ENCODE measurements at places on chromosomes 1 and 21.

DNA sequence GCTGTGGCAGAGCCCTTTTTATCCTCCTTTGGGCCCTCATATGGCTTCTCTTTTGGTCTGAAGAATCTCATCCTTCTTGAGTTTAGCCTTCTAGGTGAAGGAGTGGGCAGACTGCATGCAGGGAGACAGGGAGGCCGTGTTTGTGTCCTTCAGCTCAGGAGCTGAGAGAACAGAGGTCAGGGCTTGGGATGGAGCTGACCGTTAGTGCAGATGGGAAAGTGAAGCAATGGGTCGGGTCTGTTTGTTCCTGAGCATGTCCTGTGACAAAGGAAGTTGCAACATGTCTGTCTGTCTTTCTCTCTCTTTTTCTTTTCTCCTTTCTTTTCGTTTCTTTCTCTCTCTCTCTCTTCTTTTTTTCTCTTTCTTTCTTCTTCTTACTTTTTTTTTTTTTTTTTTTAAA, 14.9 kb downstream of the MAPKAPK2 start:
- DNase-seq, result no peak

GRCh38 chr1:195591917-195592672, 1016.1 kb downstream of the KCNT2 start:
- DNase-seq, result no peak

DNA sequence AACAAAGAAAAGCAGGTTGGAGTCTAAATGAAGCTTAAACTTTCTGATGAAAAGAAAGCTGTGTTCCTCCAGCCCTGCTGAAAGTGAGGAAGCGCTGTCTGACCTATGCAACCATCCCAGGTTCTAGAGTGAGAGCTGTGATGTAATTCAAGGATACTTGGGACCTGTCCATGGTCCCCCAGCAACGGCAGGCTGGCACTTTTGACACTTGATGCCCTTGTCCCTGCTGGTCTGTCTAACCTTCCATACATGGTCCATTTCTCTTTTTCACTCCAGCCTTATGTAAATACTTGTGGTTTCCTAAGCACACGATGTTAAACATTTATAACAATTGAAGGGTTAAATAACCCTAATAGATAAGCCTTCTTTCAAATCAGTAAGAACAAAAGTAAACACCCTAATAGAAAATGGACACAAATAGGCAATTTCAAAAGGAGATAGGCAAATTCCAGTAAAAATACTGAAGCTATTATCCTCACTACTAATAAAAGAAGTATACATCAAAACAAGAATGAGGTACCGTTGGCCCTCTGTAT, 17.7 kb upstream of the KDM4A start:
- no peak for DNase-seq

- no peak for DNase-seq
Observed at GRCh38 chr21:45724994-45725843, 81.7 kb downstream of the PCBP3 start.

DNA sequence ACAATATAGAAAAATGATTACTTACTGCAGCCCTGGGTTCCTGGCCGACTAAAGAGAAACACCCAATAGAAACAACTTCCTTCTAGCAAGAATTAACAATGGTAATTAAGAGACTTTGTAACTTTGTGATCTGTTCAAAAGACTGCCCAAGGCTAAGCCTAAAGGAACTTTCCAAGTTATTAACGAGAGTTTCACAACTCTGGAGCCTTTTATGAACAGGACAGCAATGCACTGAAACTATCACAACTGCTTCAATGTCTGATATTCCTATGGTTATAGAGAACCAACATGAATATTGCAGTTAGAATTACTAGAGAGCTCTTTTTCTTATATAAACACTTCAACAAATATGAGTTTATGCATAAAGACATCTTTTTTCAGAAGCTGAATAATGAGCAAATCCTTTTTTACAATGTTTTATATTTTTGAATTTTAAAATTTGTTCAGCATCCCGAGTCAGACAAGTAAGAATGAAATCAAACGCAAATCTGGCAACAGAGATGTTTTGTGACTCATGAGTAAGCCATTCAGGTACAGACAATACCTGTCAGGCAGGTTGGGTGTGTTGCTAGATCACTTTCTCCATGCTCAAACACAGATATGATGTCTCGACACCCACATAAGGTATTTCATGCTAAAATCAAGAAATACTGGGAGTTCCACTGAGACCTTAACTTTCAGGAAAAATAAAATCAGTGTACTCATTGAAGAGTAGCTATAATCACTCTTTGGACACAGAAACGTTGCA, 22.2 kb upstream of the KCNJ15 start:
- no peak for DNase-seq

GRCh38 chr1:48572646-48573258, 100.7 kb upstream of the SPATA6 start:
- DNase-seq, result no peak

- no peak for DNase-seq
Observed at GRCh38 chr1:48738356-48738755, 38.3 kb downstream of the BEND5 start.

- DNase-seq, result no peak
Observed at GRCh38 chr1:94401206-94401605, 17.0 kb upstream of the ABCD3 start.

GRCh38 chr1:167429612-167430011, 88.7 kb downstream of the CD247 start:
- DNase-seq, result no peak

GRCh38 chr21:36693489-36694030, 5.4 kb upstream of the SIM2 start:
- no peak for DNase-seq

GRCh38 chr1:8595941-8596340, 221.5 kb downstream of the RERE start:
- no peak for DNase-seq

DNA sequence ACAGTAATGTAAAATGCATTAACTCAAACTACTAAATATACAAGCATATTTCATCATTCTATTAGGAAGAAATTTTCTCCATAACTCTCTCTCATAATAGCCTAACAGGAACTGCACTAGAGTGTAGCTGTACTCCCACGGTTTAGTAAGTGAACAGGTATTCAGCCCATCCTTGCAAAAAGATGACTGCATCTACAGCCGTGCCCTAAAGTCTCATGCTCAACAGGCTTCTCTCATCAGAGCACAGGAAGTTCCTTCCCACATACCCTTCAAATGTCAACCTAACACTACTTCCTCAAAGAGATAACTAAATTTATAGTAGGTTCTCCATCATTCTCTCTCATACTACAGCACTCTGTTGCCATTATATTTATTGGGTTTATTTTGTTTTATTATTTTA, 251.6 kb downstream of the AKT3 start:
- no peak for DNase-seq

DNA sequence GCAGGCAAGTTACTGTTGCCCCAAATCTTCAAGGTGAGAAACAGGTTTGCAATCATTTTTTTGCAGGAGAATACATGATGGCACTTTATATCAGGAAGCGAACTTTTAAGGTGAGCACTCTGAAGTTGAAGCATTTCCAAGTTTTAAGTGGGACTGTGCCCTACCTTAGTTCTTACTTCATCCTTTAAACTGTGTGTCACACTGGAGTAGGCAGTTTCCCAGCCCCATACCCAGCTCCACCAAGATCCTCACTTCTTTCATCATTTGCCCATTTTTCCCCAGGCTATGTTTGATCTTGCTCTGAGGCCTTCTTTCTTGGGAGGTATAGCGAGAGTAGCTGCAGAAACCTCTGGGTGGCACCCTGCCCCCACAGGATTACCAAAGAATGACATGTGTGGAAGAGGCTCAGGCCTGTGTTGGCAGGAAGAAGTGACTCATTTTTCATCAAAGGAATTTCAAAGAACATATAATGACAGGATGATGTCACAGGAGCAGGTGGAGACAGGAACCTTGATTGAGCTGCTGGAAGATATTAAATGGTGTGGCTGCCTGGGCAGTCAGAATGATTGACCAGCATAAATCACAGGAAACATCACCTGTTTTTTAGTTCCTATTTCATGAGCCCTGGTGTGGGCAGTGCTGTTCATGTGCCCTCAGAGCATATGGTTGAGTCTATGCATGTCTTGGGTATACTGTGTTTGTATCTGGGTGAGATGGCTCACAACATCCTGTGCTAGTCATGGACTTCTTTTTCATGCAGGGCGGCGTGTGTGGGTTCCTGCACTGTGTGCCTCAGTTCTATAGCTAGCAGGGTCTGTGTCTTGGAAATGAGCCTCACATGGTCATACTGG, 20.8 kb upstream of the MACF1 start:
- peak; percentile 55 for DNase-seq

DNA sequence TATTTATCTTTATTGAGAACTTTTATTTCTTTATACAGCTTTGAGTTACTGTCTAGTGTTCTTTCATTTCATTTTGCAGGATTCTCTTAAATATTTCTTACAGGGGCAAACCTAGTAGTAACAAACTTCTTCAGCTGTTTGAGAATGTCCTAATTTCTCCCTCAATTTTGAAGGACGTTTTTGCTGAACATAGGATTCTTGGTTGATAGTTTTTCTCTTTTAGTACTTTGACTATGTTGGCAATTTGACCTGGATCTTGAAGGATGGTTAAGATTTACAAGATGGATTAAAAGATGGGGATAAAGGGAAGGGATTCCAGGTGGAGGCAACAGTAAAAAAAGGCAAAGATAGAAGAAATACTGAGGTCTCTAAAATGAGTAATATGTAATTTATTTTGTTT, 38.9 kb downstream of the XPR1 start:
- DNase-seq, result no peak

GRCh38 chr1:167718914-167719691, 2.7 kb upstream of the MPZL1 start:
- DNase-seq, result no peak

GRCh38 chr1:94456736-94457135, 38.5 kb downstream of the ABCD3 start:
- DNase-seq, result no peak

- DNase-seq, result no peak
Observed at GRCh38 chr1:53368314-53369033, 40.6 kb upstream of the LRP8 start.

- DNase-seq, result no peak
Observed at GRCh38 chr1:98264727-98265126, 343.9 kb upstream of the DPYD start.

- DNase-seq, result no peak
Observed at GRCh38 chr1:61432616-61433388, 292.1 kb downstream of the TM2D1 start.

- DNase-seq, result no peak
Observed at GRCh38 chr1:8419861-8420260, 101.9 kb downstream of the SLC45A1 start.

GRCh38 chr1:113197719-113198330, 124.8 kb downstream of the LRIG2 start:
- no peak for DNase-seq

- DNase-seq, result no peak
Observed at GRCh38 chr1:54342742-54343687, 63.2 kb downstream of the SSBP3 start.

- DNase-seq, result no peak
Observed at GRCh38 chr1:95496773-95497172, 262.8 kb downstream of the RWDD3 start.

GRCh38 chr1:173802961-173803360, 21.5 kb upstream of the DARS2 start:
- DNase-seq, result no peak

DNA sequence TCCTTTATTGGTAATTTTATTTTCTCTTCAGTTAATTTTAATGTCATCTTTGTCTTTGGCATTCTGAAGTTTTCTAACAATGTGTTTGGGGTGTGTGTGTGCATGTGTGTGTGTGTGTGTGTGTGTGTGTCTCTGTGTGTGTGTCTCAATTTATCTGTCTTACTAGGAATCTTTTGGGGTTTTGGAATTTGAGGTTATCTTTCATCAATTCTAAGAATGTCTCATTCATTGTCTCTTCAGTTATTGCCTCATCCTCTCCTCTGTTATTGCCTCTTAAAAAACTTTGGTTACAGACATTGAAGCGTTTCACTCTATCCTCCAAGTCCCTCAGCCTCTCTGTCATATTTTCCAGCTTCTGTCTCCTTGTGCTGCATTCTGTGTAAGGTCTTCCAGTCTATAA, 18.1 kb upstream of the SAMD13 start:
- DNase-seq, result no peak

GRCh38 chr1:24902471-24902891, 27.6 kb downstream of the RUNX3 start:
- no peak for DNase-seq

DNA sequence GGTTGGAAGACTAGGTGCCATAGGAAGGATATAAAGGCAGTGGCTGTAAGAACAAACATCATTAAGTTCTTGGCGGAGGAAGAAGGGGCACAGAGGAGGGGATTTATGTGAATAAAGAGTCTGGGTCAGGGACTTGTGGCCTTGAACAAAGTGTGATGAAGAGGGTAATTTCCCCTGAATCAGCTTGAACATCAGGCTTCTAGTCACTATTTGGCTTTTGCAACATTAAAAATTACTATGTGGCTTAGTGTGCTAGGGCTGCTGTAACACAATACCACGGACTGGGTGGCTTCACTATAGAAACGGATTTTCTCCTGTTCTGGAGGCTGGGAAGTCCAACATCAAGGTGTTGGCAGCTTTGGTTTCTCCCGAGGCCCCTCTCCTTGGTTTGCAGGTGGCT, 70.5 kb upstream of the CNIH3 start:
- DNase-seq, result no peak

DNA sequence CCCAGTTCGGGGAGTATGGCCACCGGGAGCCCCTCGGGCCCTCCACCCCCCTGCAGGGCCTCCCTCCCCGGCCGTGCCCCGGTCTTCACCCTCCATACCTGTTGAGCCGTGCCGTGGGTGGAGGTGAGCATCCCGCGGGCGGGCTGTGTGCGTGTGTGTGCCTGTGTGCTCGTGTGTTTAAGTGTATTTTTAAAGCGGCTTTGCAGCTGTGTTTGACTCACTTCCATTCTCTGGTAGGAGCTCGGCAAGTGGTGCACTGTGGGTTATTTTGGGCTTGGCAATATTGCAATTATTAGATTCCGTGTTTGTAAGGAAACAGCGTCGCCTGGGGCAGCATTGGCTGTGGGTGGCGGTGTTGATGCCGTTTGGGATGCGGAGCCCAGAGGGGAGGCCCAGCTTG, 20.3 kb upstream of the PLCH2 start:
- DNase-seq, result no peak

GRCh38 chr1:89761901-89762300, 58.9 kb upstream of the LRRC8D start:
- no peak for DNase-seq

- DNase-seq, result no peak
Observed at GRCh38 chr1:83756984-83757717, 241.8 kb downstream of the TTLL7 start.
